Activated CD4-positive, alpha-beta memory T cell treated with anti-CD3 and anti-CD28 coated beads for 36 hours (primary cell): ENCODE measurements at places on chromosomes 6 and 20.

- no peak for DNase-seq
Observed at GRCh38 chr6:130771741-130772140, 55.5 kb upstream of the SMLR1 start.

- no peak for DNase-seq
Observed at GRCh38 chr6:147942363-147942762, 400.3 kb upstream of the SASH1 start.

DNA sequence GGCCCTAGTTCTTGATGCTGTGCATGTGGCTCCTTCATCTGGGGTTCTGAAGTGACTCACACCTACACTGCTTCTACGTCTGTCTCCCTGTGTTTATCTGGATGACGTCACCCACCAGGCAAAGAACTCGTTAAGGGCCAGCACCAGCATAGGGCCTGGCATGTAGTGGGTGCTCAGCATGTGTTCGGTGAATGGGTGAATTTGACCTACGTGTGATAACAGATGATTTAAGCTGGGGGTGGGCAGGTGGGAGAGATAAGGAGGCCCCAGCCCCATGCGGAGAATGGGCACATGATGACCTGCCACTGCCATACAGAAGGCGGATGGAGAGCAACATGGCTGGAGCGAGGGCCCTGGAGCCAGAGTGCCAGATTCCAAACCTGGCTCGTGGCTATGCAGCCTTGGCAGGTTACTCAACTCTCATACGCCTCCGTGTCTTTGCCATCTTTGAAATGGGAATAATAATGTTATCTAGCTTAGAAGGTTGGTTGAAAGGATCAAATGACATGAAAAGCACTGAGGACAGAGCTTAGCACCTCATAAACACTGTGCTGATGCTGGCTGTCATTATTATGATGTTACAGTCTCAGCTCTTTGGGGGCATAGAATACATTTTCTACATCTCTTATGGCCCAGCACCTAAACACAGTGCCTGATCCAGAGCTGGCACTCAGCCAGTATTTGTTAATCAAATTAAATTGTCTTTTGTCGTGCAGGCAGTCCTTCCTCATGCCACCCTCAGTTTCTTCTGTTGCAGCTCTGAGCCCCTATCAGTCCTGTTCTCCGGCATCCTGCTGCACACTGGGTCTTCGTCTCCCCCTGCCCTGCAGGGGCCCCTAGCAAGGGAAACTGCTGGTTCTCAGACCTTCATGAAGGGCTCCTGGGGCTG lies 39.6 kb downstream of the VEGFA start:
- DNase-seq = no peak

GRCh38 chr20:50561379-50562078 lies 51.3 kb downstream of the PTPN1 start:
- DNase-seq = peak; percentile 86

DNA sequence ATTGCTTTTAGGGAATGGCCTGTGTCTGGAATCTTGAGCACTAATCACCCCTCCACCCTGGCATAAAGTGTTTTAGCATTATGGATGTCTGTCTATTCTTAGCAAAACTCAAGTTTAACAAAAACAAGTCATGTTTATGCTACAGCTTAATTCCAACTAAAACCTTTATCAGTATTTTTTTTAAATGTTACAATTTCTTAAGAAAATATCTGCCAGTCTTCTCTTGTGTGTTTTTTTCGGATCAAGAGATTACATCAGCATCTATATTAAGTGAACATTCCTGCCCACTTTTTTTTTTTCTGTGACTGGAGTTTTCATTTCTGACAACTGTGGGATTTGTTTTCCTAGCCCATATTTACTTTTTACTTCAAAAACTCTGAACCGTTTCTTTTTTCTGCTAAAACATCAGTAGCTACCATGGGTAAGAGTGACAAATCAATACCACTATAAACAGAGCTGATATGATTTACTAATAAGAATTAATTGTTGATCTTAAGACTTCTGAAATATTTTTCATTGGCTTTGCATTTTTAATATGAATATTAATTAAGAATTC lies 94.3 kb downstream of the EDN1 start:
- DNase-seq = no peak

DNA sequence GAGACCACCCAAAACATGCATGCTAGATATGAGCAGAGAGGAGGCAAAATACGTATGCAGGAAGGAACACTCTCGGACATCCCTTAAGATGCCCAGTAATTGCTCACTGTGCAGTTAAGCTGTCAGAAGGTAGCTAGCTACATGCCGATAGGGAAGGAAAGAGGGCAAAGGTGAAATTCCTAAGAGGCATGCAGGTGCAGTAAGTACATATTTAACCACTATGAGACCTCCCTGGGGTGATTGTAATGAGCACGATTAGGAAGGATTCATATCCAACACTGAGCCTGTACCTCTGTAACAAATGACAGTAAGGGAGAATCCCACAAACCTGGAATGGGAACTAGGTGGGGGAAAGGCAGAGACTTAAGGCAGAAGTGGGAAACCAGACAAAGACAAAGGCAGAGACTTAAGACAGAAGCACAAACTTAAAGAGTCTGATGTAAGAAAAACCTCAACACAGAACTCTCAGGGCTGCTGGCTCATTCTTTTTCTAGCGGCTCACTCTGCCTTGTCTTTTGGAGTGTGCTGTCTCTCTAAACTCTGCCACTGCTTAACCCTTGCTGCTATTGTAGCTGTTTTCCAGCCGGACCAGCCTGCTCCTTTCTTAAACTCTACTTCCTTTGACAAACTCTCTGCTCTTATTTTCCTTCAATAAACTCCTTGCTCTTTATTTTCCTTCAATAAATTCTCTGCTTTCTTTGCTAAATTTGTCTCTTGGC lies 148.1 kb downstream of the UBE3D start:
- DNase-seq = no peak

GRCh38 chr6:133761706-133762105 lies 127.2 kb upstream of the TCF21 start:
- DNase-seq = no peak

- DNase-seq = no peak
Observed at GRCh38 chr20:35586751-35587425, 28.7 kb upstream of the SPAG4 start.

- DNase-seq = no peak
Observed at GRCh38 chr6:42742116-42742894, 3.6 kb downstream of the TBCC start.

GRCh38 chr6:143215771-143216170 lies 155.1 kb downstream of the AIG1 start:
- DNase-seq = no peak

GRCh38 chr6:165872311-165872710 lies 209.3 kb upstream of the PDE10A start:
- DNase-seq = no peak

- DNase-seq = no peak
Observed at GRCh38 chr6:10678456-10678855, 16.0 kb downstream of the C6orf52 start.

DNA sequence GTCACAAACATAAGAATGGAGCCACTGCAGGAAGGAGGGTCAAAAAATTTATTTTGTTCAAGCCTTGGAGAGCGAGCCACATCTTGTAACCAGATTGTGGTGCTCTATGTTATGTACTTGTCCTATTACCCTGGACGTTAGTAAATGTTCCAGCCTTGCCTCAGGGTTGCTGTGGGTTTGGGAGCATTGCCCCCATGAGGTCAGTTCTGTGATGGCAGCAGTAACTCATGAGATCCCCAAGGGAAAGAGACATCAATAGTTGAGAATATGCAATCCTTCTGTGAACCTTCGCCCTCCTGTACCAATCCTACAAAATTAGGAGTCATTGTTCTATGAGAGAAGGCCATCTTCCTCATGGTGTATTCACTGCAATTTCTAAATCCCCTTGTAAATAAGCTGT lies 16.4 kb upstream of the CFAP206 start:
- peak; percentile 15 for DNase-seq

- no peak for DNase-seq
Observed at GRCh38 chr6:162177746-162178145, 549.8 kb downstream of the PRKN start.

DNA sequence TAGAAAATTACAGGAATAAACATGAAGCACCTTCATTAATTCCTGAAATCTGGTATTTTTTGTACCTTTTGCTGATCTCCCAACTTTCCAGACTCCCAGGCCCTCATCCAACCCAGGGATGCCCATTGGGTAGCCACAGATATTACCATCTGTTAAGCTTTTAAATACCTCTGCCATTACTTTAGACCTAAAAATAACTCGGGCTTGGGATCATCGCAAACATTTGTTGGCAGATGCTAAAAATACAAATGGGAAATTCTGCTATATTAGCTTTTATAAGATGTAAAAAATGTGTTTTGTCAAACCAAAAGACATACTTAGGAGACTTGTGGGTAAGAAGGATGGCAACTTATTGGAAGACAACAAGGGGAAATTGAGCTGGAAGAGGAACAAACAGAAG lies 376.1 kb downstream of the CENPW start:
- DNase-seq = no peak

DNA sequence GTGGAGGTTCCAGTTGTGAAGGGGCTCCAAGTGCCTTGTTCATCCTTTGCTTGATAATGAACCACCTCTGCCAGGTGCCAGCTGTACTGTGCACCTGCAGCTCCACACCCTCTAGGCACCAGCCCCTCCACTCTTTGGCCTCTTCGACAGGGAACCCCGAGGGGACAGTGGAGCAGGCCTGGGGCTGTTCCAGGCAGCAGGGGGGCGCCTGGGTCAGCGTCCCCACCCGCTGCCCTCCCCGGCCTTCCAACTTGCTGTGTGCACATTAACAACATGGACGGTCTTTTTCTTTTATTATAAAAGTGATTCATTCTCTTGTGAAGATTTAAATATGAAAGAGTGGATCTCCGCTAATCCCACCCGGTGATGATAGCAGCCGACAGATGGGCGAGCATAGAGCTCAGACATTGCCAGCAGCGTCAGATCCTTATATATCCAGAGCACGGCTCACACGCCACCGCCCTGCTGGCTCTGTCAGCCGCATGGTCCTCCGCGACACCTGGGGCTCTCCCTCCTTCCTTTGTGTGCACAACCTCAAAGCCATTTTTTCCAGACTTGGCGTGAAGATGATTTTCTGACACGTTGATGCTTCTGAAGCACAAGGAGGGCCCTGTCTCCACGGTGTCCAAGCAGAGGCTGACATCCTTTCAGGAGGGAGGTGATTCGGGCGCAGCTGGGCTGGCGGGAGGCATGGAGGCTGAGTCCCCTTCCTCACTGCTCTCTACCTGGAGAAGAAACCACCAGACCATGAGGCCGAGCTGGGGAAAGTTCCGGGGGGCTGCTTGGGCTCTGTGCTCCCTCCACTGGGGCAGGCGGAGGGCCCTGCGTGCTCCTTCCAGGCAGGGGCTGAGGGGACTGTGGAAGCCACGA lies 22.2 kb upstream of the MRGBP start:
- no peak for DNase-seq

DNA sequence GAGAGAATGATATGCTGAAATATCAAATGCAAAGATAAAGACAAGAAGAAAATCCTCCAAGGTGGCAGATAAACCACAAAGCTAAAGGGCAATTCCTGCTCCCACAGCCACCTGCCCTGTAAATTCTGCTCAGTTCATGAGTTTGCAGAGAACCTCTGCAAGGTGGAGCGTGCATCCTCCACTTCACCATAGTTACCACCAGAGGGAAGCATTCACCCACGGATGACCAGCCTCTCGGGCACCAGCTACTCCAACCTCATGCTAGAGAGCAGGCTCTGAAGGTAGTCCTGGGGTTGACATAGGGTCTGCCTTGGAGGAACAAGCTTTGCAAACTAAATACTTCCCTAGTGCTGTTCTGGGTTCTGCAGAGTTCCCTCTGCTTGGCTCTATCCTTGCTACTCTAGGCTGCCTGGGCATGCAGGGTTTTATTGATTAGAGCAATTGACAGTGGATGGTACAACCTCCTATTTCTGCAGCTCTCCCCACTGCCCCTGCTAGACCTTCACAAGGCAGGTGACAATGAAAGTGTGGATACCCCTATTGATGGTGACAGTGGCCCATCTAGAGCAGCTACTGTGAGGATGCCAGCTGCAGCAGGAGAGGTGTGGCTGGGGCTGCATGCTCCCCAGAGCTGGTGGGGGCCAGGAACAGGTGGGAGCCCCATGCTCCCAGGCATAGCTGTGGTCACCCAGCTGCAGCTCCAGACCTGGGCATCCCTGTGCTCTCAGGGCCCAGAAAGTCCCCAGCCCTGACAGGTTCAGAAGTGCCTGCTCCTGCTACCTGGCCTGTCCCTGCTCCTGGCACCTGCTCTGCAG lies 51.1 kb downstream of the GGTLC1 start:
- peak; percentile 70 for DNase-seq

GRCh38 chr6:4653141-4653540 lies 123.1 kb upstream of the CDYL start:
- no peak for DNase-seq

DNA sequence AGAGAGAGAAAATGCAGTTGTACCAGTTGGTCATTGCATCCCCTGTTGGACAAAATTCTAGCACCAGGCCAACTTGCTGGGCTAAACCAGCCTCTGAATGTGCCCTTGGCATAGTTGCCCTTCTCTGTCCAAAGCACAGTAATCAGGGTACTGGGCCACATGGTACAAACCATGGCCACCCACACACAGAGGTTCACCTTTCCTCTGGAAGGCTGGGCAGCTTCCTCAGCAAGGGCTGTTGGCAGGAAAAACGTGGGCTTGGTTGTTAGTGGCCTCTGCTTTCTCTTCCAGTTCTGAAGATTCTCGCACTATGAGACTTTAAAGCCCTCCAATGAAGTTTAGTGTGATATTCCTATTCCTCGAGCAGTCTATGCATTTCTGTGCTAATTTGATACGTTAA lies 706 bp downstream of the DDO start:
- no peak for DNase-seq

DNA sequence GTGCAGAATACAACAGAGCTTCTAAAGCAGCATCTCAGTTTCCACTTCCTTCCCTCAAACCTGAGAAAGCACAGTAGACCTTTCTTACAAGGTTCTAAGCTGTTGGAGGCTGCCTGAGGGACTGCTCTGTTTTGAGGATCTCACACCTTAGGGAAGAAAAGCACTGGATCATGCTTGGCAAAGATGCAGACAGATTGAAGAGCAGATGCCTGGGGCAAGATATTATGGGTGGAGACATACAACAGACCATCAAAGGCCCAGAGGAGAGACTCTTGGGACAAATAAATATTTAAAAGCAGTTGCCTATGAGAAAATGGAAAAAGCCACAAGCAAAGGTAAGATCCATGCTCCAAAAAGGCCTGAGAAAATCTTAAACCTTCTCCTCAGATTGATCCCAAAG lies 6.2 kb downstream of the ZNF337 start:
- no peak for DNase-seq

DNA sequence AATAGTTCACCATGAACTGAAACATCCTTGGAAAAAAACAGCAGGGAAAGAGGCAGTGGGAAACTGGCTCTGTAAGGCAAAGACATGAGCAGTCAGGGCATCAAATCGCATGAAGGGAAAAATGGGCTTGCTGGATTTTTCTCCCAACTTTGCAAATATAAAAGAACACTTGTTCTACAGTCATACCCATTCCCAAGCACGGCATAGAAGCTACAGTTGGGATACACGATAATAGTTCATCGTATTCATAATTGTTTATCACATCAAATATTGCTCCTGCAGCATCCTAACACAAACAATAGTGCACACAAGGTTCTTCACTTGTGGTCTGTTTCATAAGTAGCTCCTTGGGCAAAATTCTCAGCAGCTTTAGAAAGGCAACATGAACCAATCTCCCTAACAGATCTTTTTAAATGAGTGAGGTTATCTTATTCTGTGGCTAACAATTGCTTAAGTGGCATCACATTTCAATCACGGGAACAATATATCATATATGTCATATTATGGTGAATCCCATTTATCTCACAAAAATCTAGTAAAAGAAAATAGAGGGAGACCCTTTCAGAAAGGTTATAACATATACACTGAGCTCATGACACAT lies 243.9 kb downstream of the PKHD1 start:
- no peak for DNase-seq

- DNase-seq = no peak
Observed at GRCh38 chr6:163444077-163444476, 29.6 kb downstream of the QKI start.
